ENCODE measurements at places on chromosomes 2 and 18.

DNA sequence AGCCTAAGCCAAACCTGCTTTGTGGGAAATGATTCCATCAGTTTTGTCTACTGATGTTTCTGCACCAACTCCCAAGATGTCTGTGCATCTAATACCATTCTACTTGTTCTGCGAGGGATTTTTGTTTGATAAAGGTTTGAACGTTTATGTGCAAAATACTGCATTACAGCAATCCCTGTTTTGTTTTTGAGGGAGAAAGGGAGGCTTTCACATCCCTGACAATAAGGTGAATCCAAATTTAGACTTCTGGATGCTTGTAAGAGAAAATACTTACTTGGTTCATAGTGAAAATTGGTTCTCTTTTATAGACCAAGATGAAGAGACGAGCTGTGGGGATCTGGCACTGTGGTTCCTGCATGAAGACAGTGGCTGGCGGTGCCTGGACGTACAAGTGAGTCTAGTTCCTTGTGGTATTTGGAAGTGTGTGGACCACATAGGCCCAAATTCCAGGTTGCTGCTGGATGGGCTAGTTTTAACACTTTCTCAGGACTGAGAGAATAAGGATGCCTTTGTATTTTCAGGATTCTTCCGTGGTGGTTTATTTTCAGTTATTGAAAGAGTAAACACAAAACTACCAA lies 1.1 kb downstream of the RPL37A start:
- peak; percentile 27 for DNase-seq

DNA sequence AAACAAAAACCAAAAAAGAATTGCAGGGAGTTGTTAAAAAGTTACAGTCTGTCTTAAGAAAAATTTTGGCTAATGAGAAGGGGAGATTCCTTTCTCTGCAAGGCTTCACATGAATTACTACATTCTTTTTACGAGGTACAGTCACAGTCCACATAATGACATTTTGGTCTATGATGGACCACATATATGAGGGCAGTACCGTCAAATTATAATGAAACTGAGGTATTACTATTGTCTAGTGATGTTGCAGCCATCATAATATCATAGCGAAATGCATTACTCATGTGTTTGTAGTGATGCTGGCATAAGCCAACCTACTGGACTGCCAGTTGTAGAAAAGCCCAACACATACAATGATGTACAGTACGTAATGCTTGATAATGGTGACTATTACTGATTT lies 12.5 kb downstream of the SERPINB7 start:
- no peak for DNase-seq

DNA sequence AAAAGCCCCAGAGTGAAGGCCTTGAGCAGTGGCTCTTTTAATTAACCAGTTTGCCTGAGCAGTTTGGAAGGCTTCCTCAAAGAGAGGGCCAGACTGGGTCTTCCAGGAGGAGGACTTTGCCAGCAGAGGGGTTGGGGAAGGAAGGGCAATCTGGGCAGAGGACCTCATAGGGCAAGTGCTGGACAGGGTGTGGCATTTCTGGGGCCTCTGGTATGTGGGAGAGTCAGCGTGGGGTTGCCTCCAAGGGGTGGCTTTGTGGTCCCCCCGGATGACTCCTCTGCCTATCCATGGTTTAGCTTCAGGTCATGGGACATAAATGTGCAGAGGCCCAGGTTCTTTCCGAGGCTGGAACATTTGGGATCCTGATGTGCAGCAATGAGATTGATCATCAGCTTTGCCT lies 12.6 kb downstream of the GLI2 start:
- DNase-seq: no peak

- DNase-seq: no peak
Observed at GRCh38 chr2:217277646-217278398, 418.0 kb upstream of the TNP1 start.

GRCh38 chr2:118250463-118250862 lies 162.2 kb downstream of the INSIG2 start:
- no peak for DNase-seq

- peak; percentile 30 for DNase-seq
Observed at GRCh38 chr18:63292831-63293683, 26.5 kb downstream of the BCL2 start.

DNA sequence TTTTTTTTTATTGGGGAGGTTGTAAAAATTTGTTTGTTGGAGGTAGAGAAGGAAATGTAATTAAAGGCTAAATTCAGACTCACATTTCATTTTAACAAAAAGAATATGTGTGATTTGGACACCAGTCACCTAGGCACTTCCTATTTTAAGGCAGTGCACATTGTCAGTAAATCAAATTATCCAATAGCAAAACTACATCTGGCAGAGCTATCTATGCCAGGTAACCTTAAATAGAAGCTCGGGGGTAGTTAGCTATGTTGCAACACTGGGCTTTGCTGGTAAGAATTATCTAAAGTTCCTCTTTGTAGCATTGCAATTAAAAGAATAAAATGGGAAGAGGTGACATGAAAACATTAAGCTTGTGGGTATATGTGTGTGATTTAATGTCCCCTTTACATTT lies 1064.4 kb upstream of the ZEB2 start:
- DNase-seq: no peak

DNA sequence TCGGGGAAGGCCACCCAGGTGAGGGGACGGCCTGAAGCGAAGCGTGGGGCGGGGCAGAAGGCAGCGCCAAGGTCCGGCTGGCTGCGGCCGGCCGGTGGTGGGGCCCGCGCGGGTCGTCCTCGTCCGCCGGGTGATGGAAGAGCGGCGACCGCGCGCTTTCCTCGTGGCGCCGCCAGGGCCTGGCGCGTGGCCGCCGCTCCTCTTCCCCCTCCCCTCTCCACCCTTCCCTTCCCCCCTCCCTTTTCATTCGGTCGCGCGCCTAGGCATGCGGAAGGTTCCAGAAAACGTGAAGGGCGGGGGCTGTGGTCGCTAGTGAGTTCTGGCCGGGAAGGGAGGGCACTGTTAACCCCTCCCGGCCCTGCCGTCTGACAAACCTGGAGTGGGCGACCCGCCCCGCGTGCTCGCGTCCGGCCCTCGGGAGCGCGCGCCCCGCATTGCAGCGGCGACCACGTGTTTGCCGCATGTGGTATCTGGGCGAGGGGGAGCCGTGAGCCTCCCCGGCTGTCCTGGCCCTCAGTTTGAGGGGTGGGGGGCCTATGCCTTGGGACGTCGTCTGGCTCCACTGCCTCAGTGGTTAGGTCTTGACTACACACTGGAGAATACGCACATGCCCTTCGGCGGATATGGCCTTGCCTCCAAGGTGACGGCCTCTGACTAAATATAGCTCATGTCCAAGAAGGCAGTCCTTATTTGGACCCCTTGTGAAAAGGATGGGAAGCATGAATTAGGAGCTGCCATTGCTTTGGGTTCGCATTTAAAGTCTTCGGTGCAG lies 579 bp downstream of the MAT2A start:
- DNase-seq: peak; percentile 79

GRCh38 chr2:16644221-16644925 lies 21.3 kb downstream of the CYRIA start:
- no peak for DNase-seq

- DNase-seq: no peak
Observed at GRCh38 chr2:209463226-209463625, 39.4 kb downstream of the MAP2 start.

GRCh38 chr2:236570081-236570868 lies 650 bp downstream of the ACKR3 start:
- DNase-seq: no peak
